ENCODE measurements at places on chromosomes 4 and X.

- no peak overlapping the region for H3K27ac ChIP-seq
- no peaks in the 10 kb centered on the region for H3K36me3 ChIP-seq
- no peaks in the 10 kb centered on the region for H3K4me1 ChIP-seq
- no peaks in the 10 kb centered on the region for H3K27me3 ChIP-seq
- DNase-seq = no peak
- no peak overlapping the region for H3K4me3 ChIP-seq
These were observed 176.9 kb upstream of the PPP1R2C start for GRCh38 chrX:42954880-42955279.

- DNase-seq = no peak
- H3K4me1 ChIP-seq = no peaks in the 10 kb centered on the region
- H3K4me3 ChIP-seq = no peak overlapping the region
- no peak overlapping the region for H3K27ac ChIP-seq
- no peaks in the 10 kb centered on the region for H3K27me3 ChIP-seq
These were observed 66.6 kb downstream of the RXFP1 start for GRCh38 chr4:158588285-158588684.

GRCh38 chr4:143375326-143376073 lies 38.8 kb downstream of the GAB1 start:
- H3K4me3 ChIP-seq = no peak overlapping the region
- no peak for DNase-seq
- peaks cover 84% of the 10 kb centered on the region for H3K4me1 ChIP-seq
- H3K27me3 ChIP-seq = no peaks in the 10 kb centered on the region
- no peaks in the 10 kb centered on the region for H3K36me3 ChIP-seq

DNA sequence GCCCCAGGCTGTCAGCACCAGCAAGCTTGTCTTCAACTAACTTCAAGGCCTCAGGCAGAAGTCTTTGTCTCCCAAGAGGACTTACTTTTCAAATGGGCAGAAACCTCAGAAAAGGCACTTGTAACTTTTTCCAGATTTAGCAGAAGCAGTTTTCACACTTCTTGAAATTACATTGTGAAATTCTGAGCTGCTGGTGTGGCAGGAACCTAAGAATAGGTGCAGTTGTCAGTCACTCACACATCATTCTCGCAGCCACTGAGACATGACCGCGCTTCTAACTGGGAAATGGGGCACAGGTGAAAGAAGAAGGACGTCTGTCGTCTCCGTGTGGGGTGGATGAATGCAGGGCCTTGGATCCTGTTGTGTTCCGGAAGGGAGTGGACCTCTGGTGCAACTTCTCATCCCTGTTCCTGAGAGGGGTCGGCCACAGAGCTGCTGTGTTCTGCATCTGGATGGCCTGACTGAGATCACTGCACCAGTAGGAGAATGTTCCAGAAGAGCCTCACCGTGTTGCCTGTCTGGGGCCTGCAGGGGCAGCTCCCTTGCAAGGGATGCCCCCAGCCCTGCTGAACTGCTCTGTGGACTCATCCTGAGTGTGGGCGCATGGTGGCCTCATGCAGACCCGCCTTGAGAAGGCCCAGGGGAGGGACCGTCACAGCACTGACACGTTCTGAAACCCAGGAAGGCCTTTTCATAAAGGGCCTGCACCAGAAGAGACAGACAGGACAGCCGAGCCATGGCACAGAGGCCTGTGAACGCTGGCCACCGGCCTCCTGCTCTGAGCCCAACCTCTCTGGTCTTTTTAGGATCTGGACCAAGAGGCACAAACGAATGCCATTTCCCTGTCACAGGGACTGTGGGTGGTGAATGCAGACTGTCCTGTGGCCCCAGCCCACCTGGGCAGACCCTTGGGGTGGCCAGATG lies 18.7 kb downstream of the NAT8L start:
- H3K36me3 ChIP-seq = no peaks in the 10 kb centered on the region
- no peaks in the 10 kb centered on the region for H3K27me3 ChIP-seq
- H3K27ac ChIP-seq = no peak overlapping the region
- no peak for DNase-seq

DNA sequence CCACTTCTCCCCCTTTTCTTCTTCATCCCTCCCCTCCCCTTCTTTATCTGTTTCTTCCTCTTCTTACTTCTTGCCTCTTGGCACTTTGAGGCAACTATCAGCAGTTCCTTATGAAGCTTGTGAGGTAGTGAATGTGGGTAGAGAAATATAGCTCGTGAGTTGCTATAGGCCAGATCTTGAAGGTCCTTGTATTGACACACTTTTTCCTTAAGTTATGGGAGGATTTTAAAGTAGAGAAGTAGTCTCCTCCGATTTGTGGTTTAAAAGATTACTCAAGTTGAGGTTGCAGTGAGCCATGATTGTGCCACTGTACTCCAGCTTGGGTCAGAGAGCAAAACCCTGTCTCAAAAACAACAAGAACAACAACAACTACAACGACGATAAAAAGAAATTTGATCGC lies 3.4 kb upstream of the RRAGB start:
- H3K4me1 ChIP-seq = no peaks in the 10 kb centered on the region
- H3K36me3 ChIP-seq = no peaks in the 10 kb centered on the region
- H3K27me3 ChIP-seq = no peaks in the 10 kb centered on the region
- no peak overlapping the region for H3K4me3 ChIP-seq
